Fibroblast of skin of left biceps (primary cell): ENCODE measurements at places on chromosomes 16 and 17.

DNA sequence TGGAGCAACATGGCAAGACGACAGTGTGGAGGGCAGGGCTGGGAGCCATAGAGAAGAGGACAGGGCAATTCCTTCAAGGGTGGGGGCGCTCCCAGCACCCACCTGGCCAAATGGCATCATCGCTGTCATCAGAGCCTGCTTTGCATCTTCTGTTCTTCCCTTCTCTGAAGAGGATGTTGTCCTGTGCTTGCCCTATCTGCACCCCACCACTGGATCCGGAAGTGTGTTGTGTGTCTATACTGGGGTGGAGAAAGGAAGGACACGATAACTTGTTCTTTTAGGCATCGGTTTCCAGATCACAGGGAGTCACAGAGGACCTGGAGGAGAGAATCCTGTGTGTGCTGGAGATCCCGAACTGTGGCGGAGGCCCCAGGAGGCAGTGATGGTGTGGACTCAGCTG, 25.7 kb upstream of the ANKRD40CL start:
- no peak for DNase-seq

- no peak for DNase-seq
Observed at GRCh38 chr16:85296859-85297660, 184.8 kb upstream of the CIBAR2 start.

DNA sequence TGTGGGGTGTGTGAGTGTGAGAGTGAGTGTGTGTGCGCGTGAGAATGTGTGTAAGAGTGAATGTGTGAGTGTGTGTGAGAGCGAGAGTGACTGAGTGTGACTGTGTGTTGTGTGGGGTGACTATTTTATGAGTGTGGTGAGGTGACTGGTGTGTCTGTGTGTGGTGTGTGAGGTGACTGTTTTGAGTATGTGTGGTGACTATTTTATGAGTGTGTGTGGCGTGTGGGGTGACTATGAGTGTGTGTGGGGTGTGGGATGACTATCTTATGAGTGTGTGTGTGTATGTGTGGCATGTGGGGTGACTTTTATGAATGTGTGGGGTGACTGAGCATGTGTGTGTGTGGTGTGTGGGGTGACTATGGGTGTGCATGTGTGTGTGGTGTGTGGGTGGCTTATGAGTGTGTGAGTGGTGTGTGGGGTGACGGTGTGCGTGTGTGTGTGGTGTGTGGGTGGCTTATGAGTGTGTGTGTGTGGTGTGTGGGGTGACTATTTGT, 152.9 kb upstream of the PLCG2 start:
- no peak for DNase-seq

DNA sequence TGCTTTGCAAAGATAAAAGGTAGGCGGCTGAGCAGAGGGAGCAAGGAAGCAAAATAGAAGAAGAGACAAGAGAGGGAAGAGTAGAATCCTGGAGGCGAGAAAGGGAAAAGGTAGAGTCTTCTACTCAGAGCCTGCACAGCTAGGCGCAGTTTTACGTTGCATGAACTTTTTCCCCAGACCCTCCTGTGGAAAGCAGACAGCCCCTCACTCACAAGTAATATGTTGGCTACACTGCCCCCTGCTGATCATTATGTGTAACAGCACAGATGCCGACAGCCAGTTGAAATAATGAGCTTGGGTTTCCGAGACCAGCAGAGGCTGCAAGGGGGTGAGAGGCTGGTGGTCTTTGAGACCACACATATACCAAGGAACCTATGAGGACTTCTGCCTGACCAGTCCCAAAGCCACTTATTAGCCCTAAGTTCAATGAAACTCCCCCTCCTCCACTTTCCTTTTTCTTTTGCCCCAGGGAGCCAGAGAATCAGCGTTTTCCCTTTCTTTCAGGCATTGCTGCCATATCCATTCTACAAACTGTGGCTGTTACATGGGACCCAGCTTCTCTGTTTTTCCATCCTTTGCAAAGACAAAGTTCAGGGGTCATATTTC, 22.5 kb upstream of the CMTR2 start:
- DNase-seq, result no peak

- DNase-seq, result peak; percentile 74
Observed at GRCh38 chr16:69906838-69907401, 44.2 kb upstream of the CLEC18A start.

GRCh38 chr16:1422076-1422475, 1.5 kb upstream of the UQCC4 start:
- DNase-seq, result no peak

DNA sequence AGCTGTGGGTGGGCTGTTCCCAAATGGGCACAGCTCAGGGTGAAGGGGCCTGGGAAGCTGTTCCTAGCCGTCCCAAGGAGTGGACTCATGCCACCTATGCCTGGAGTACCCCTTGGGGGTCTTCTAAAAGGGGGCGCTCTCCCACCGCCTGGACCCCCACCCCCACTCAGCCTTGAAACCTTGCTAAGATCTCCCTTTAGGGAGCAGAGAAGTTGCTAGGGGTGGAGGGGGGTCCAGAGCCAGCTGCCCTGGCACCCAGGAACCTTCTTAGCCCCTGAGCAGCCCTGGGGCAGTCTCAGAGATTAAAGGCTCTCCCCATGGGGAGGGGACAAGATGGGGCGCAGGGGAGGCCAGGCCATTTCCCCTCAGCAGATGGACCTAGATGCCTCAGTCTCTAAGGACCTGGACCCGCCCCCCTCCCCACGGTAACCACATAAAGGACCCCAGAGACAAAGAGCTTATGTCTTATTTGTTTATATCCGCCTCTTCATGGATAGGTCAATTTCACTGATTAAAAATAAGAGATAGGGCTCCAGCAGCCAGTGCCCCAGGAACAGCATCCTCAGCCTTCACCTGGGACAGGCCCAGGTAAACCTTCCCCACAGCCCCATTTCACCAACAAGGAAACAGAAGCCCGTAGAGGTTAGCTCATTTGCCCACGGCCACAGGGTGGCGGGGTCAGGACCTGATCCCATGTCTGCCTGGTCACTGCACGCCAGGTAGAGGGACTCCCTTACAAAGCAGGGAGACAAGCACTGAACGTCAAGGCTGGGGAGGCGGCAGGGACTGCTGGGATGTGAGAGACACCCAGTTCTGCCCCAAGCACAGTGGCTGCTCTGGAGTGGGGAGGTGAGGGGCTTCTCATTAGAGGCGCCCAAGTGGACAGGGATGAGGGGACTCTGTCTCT, 3.4 kb downstream of the MTSS2 start:
- DNase-seq, result no peak

GRCh38 chr17:75908201-75908600, 3.5 kb upstream of the MRPL38 start:
- DNase-seq, result no peak

GRCh38 chr16:28069971-28070794, 6.7 kb upstream of the GSG1L start:
- no peak for DNase-seq

DNA sequence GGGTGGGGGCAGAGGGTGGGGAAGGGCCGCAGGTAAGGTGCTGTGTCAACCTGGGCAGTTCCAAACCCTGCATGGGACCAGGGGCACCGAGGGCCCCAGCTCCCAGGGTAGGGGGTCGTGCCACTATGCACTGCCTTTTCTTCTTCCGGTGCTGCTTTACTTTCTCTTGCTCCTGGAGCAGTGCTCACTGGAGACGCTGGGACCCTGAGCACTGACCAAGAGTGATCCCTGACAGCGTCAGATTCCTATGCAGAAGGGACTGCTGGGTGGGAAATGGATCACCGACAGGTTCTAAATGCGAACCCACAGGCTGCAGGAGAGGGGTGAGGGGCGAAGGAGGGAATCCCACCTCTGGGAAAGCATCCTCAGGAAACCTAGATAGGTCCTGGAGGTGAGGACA, 470.1 kb downstream of the SOX9 start:
- DNase-seq, result no peak
